ENCODE measurements at places on chromosomes 1 and 21.
A peak's percentile ranks its signal among the peaks of the same experiment; 100 is the strongest.

- no peak for DNase-seq
These were observed 638.2 kb downstream of the AMY1C start for GRCh38 chr1:104387716-104388508.

GRCh38 chr1:6222636-6223035 lies 13.1 kb downstream of the ICMT start:
- DNase-seq = no peak

DNA sequence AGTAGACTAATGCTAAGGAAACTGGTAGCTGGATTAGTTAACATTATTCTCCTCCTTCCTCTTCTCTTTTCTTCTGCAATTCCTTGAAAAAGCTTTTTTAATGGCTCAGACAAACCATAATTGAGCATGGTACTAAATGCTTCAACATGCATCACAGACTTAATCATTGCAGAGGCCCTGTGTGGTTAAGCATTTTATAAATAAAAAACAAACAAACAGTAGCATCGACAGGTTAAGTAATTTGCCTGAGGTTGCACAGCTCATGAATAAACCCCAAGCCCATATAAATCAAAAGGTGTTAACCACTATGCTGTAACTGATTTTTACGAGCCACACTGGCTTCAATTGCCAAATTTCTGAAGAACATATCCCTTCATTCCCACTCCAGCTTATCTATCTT lies 462.1 kb downstream of the LMO4 start:
- no peak for DNase-seq

DNA sequence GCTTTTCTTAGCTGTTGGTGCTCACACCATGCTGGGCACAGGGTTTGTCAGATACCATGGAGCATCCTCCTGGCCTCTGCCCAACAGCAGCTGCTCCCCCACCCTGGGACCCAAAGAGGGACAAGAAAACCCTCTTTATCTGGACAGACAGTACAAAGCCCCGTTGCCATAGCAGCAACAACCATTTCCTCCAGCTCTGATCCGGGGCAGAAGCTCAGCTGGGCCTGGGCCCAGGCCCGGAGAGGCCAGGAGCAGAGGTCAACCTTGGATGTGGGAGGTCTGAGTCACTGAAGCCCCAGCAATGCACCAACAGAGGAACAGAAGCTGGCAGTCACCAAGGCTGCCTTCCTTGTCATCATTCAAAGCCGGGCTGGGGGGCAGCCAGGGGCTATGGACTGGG lies 228.4 kb upstream of the POU3F1 start:
- DNase-seq = no peak

- DNase-seq = no peak
These were observed 126.5 kb downstream of the KCNN3 start for GRCh38 chr1:154743526-154744036.

DNA sequence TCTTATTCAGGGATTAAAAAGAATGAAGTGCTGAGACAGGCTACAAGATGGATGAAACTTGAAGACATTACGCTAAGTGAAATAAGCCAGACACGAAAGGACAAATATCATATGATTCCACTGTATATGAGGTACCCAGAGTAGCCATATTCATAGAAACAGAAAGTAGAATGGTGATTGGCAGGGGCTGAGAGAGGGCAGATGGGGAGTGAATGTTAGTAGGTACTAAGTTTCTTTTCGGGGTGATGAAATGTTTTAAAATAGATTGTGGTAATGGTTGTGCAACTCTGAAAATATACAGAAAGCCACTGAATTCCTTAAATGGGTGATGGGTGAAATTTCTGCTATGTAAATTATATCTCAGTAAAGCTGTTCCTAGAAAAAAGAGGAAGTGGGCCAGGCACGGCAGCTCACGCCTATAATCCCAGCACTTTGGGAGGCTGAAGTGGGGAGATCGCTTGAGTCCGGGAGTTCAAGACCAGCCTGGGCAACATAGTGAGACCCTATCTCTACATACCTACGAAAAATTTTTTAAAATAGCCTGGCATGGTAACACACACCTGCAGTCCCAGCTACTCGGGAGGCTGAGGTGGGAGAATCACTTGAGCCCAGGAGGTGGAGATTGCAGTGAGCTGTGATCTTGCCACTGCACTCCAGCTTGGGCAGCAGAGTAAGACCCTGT lies 15.9 kb downstream of the SLC27A3 start:
- DNase-seq = no peak

DNA sequence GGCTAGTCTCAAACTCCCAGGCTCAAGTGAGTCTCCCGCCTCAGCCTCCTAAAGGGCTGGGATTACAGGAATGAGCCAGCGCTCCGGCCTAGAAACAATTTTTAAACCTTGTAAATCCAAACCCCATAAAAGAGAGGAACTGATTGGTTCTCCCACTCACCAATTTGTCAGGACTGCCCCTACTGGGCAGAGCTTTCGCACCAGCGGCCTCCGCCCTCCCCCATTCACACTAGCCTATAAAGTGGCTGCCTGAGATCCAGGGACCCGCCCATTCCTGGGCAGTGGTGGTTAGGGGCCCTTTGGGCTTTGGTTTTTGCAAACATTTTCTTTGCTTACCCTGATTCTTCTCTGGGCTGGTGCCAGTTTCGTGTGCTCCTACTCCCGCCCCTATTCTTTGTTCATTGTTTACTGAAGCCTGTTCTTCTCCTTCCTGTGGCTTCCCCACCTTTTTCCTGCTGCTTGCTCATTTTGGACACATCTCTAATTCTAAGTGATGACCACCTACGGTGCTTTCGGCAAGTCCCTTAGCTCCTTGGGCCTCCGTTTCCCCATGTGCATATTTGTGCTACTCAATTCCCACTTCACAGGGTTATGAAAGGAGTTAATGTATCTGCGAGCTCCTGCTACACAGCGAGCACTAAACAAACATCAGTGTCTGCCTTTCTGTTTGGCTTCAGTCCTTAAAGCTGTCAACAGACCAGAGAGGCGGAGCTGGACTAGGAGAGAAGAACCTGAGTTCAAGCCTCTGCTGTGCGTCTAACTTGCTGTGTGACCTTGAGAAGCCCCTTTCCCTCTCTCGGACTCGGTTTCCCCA lies 39.8 kb upstream of the CLIC4 start:
- DNase-seq = peak; percentile 4

Data from stimulated activated naive CD4-positive, alpha-beta T cell (primary cell).